Activated CD8-positive, alpha-beta memory T cell treated with anti-CD3 and anti-CD28 coated beads, Interleukin-2, amount 50 U/mL, for 48 hours (primary cell): ENCODE measurements at places on chromosomes 11 and 22.

GRCh38 chr22:40758390-40758789 is 60.8 kb downstream of the SLC25A17 start:
- DNase-seq = no peak

- DNase-seq = no peak
Observed at GRCh38 chr11:16862726-16863125, 124.3 kb downstream of the C11orf58 start.

DNA sequence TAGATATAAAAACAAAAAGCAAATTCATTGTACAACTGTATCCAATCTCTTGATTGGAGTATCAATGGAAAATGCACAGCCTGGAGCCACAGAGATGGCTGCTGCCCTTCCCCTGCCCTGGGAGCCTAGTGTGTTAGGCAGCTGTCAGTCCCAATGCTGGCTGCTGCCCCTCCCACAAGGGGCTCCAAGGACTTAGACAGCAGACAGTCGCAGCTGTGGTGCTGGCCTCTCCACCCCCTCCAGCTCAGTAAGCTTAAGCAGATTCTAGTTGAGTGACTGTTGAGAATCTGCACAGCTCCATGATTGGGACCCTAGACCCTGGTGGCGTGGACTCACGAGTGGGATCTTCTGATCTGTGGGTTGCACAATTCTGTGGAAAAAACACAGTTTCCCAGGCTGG is 1511.2 kb downstream of the FAM181B start:
- DNase-seq = no peak

GRCh38 chr11:7522546-7522945 is 8.7 kb downstream of the PPFIBP2 start:
- DNase-seq = no peak

GRCh38 chr22:20392983-20393704 is 807 bp upstream of the ZNF74 start:
- no peak for DNase-seq

DNA sequence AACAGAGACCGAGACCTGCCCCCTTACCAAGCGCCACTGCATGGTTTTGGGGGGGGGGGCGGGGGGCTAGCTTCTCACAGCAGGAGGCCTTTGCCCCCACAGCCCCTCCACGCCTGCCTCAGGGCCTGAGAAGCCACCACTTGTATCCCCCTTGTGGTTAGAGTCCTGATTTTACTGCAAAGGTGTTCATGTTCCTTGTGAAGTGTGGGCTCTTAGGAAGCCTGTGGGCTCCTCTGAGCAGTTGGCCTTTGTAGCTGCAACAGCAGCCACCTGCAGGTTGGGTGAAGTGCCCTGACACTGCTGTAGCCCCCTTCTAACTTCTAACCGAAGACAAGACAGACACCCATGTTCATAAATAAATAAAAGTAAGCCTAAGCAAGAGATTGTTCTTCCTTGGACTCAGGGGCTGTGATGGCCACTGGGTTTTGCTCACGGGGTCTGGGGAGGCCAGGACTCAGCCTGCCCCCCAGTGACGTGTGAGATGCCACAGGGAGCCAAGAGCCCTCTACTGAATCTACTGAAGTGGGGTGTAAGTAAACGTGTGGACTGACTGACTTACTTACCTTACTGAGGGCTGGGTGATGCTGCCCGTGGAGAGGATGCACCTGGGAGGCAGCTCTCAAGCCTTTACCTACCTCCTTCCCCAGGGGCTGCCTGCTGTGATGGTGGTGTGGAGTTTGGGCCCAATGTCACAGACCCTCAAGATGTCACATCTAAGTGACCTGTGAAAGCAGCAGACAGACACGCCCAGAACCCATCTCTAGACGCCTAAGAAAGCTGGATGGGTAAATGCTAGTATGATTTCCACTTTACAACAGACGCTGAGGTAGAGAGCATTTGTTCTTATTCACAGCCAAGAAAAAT is 25.8 kb downstream of the USP35 start:
- no peak for DNase-seq
